T47D (cell line): ENCODE measurements at places on chromosomes 7 and 10.

- DNase-seq = no peak
These were observed 76.1 kb upstream of the ZEB1 start for GRCh38 chr10:31242902-31243301.

DNA sequence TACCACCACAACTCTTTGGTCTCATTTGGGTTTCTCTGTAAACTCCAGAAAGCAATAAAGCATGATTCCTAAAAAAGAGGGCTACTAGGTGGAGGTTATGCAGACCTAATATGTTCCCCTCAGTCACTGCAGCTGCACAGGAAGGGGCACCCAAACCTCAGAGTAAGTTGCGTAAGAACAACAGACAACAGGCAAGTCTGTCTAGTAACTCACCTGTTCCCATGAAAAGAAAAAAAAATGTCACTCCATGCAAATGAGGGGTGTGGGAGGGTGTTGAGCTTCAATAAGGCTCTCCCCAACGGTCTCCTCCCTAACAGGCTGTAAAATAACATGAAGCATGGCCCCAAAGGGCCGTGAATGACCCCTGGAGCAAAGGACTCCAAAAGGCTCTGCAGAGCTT lies 461.4 kb downstream of the KCNMA1 start:
- DNase-seq = no peak

GRCh38 chr7:101767544-101767943 lies 49.9 kb upstream of the CUX1 start:
- no peak for DNase-seq

DNA sequence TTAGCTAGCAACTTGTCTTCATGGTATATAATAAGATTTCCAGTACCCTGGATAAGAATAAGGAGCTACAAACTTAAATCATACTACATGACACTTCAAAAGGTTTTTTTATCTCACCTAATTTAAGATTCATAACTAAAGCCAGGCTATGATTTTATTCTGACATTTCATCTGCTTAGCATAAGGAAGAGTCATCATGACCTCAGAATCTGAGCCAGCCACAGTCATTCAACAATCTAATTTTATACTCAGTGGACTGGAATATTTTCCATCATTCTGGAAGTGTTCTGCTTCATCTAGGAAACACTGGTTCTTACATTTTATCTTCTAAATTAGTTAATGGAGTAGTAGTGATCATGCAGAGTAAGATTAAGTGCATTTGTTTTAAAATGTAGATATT lies 102.1 kb upstream of the KCND2 start:
- DNase-seq = no peak

- no peak for DNase-seq
These were observed 8.9 kb upstream of the RBP3 start for GRCh38 chr10:47339186-47339735.
